ENCODE measurements at places on chromosomes 16 and 17.

GRCh38 chr16:12203780-12204351 lies 227.3 kb downstream of the SNX29 start:
- DNase-seq: no peak

DNA sequence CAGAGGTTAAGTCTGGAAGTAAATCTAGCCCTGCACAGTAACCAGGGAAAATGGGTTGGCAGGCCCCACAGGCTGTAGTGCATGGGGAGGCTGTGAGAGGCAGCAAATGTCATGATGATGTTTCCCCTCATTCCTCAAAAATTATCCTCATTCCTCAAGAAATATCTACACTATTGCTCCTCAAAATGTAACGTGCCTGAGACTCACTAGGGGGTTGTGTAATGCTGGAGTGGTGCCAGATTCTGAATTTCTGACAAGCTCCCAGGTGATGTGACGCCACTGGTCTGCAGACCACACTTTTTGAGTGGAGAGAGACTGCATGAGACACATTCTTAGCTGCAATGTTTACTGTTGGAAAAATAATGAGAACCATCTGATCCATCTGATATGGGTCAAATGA lies 1.2 kb upstream of the MPP3 start:
- DNase-seq: peak; percentile 95

- DNase-seq: no peak
Measured at GRCh38 chr16:66801320-66802105, at the start of gene TERB1. Gene TERB1, minus strand, starts transcription at chr16:66801584. Its CDS starts 4,786 bp downstream, at chr16:66796798.

DNA sequence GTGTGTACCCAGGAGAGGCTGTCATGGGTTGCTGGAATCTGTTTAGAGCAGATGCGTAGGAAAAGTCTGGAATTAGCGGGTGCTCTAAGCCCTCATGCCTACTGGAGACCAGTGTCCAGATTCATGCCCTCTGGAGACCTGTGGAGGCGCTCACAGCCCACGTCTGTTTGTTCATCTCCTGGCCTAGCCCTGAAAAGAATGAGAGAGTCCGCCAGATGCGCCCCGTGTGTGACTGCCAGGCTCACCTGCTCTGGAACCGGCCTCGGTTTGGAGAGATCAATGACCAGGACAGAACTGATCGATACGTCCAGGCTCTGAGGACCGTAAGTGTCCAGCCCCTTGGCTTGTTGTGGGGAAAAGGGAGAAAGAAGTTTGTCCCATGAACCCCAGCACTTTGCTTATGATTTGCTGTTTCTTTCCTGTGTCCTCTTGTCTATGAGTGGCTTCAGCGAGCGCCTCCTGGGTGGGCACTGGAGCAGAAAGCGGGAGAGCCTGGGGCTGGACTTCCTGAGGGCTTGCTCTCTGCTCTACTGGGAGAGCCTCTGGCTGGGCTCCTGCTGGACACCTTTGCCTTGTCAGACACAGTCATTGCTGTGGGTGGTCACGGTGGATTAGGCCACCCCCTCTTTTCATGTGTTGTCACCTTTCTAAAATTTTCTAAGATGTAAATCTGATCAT lies 35.3 kb downstream of the PRMT7 start:
- DNase-seq: no peak

GRCh38 chr16:52191531-52192134 lies 355.3 kb downstream of the TOX3 start:
- peak; percentile 64 for DNase-seq

DNA sequence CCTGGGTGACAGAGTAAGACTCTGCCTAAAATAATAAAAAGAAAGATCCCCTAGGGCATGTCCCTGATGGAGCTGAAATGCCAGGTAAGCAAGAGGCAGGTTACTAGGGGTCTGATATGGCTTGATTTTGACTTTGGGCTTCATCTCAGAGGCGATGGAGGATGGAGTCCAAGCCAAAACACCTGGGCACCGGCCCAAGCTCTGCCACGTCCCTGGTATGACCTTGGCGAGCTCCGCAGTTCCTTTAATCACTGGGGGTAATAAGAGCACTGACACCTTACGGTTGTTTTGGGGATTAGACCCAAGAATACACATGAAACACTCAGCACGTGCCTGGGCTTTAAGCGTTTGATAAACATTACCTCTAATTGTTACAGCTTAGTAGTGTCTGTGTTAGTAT lies 350.8 kb upstream of the HSBP1 start:
- DNase-seq: no peak

DNA sequence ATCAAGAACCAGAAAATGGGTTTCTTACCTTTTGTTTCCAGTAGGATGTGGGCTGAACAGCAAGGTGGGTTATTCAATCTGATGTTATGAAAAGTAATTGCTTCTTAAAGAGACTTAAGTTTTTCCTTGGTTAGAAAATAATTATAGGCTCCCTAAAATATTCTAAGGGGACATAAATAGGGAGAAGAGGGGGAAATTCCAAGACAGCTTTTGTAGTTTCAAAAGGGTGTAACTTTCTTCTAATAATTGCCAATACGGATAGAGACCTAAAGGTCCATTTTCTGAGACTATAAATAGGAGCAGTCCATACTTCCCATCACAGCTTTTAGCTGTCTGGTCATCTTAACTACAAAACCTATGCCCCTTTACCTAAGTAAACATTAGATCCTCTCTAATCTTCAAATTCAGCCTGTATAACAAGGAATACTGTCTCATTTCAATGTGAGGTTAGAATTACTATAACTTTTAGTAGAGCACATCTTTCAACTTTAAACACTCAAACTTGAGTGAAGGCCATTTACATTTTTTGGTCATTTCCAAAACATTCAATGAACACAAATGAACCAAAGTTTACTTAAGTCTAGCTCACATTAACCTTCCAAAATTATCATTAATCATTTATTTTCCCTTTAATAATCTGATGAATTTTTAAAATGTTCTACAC lies 5.5 kb downstream of the SRSF1 start:
- no peak for DNase-seq

GRCh38 chr17:8060274-8060673 lies 21.4 kb downstream of the ALOX15B start:
- DNase-seq: peak; percentile 63

DNA sequence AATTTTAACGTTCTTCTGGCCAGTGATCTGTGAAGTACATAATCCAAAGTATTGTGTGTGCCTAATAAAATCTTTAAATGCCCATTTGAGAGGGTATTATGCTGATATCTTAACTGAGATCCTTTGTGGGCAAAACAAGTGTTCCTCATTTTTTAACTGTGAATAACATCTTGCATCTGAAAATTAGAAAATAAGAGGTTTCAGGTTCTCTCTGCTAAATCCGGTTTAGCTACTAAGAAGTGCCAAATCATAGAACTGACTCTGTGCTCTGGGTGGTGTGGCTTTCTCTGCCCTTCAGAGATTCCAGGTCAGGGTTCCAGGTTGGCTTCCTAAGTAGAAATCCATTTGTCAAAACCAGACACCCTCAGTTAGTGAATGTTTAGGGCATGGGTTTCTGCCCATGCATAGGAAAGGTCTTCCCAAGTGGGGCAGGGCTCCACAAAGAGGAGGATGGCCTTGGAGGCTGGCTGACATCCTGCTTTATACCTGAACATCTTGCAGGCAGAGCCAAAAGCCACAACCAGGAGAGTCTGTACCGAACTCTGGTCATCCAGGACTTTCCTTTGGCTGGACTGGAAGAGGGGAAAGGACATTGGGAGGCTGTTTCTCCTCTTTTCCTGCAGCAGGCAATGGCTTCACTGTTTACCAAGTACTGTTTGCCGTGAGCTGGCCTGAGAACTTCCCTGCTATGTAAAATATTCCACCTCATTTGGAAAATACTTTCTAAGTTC lies 8.5 kb downstream of the ALDH3A2 start:
- no peak for DNase-seq

DNA sequence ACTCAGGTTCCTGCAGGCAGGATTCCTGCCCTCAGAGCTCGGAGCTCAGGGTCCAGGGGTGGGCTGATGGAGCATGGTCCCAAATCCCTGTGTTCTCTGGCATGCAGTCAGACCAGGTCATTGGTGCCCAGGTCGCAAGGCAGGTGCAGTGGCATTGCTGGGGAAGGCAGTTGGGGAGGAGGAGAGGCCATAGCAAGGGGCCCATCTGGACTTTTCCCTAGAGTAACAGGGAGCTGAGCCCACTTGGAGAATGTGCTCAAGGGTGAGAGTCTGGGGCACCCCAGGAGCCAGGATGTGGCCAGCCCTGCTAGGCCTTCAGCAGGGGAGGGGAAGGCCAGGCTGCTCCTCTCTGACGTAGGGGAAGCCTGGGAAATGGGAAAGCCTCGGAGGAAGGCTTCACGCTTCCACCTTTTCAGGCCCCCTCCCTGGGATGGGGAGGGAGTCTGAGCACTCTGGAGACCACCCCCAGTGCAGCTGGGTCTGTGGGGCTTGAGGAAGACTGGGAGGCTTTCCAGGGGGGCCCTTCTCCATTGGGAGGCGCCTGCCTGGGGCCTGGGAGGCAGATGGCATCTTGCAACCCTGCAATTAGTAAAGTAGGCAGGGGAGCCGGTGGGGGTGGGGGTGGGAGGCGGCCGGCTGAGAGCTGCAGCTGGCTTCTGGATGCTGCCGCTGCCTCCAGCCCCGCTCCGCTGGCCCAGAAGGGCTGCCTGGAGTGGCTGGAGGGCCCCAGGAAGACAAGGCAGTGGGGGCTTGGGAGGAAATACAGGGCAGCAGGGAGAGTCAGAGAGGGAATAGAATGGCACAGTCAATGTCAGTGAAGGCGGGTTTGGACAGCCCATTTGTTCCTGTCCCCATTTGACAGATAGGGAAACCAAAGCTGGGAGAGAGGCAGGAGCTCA lies 21.1 kb upstream of the DOK4 start:
- DNase-seq: no peak

DNA sequence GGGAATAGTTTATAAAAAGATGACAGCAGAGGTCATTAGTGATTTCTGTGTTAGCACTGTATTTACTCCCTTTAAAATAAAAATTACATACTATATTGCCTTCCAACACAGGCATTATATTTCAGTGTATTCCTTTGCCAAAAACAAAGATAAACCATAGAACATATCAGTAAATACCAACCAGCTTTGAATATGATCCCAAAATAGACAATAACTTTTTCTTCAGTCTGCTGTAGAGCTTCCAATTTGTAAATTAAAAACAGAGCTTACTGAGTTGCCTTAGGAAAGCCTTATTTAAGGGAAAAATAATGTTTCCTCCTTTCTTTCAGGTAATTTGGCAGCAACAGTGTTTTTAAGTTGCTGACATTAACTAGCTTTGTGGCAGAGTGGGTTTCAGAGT lies 352.1 kb upstream of the TBX2 start:
- no peak for DNase-seq

DNA sequence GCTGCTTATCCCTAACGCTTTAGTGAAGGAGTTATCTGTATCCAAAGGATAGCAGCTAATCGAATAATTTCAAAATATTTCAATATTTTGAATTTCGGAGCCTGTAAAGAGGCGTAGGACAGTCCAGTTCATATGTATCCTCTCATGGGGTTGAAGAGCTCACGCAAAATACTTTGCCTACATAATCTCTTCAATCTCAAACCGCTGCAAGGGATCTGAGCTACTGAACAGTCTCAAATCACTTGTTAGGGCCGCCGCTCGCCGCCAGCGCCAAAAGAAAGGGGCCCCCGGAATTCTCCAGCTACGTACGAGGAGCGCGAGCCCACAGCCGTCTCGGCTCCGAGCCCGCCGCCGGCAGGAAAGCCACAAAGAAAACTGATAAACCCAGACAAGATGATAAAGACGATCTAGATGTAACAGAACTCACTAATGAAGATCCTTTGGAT lies 601 bp upstream of the RFWD3 start:
- DNase-seq: peak; percentile 13

DNA sequence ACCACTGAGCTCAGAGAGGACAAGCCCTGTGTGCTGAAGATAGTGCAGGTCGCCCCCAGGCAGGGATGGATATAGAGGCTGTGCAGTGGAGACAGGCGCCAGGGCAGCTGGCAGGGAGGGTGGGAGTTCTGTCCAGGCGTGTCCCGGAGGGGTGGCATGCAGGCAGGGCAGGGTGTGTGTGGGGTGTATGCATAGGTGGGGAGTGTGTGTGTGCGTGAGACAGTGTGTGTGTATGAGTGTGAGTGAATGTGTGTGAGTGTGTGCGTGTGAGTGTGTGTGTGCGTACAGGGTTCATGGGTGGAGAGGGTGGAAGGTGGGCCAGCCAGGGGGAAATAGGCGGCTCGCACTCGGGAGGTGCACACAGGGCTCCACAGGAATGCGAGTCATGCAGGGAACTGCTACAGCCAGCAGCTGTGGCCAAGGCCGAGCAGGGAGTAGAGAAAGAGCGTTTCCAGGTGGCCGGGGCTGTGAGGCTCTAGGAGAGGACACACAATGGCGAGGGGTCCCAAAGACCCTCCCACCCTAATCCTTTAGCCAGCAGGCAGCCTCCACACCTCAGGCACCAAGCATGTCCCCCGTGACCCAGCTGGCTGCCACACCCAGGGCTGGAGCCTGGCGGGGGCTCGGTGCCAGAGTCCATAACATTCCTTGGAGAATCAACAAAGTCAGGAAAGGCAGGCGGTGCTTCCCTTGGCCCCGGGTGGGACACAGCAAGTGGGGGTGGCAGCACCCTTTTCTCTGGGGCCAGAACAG lies 4.6 kb downstream of the PLCD3 start:
- peak; percentile 60 for DNase-seq

DNA sequence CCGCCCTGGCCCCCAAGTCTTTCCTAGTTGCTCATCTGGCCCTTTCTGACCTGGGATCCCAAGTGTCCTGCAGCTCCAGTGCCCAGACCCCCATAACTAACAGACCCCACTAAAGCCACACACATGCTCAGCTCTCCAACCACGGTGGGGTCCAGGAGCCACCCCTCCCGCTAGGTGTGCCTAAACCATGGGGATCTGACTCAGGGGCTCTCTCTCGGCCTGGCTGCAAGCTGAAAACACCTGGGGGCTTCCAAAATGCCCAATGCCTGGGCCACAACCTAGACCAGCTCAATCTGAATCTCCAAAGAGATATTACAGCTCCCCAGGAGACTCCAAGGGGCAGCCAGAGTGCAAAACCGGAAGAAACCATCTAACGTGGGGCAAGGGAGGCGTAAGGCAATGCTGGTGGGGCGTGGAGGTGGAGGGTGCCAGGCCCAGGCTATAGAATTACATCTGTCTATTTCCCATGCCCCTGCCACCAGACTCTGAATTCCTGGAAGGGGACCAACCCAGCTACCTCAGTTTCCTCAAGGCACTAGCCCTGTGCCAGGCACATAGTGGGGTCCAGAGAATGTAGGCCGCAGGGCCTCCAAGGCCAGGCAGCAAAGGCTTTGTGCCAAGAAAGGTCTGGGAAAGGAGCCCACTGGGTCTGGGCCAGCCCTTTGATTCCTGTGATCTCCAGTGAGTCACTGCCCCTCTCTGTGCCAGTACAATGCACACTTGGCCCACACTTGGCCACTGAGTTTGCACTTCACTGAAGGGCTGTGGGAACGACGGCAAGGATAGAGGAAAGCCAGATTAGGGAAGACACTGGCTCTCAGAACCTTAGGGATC lies 3.3 kb downstream of the CD2BP2 start:
- peak; percentile 93 for DNase-seq

DNA sequence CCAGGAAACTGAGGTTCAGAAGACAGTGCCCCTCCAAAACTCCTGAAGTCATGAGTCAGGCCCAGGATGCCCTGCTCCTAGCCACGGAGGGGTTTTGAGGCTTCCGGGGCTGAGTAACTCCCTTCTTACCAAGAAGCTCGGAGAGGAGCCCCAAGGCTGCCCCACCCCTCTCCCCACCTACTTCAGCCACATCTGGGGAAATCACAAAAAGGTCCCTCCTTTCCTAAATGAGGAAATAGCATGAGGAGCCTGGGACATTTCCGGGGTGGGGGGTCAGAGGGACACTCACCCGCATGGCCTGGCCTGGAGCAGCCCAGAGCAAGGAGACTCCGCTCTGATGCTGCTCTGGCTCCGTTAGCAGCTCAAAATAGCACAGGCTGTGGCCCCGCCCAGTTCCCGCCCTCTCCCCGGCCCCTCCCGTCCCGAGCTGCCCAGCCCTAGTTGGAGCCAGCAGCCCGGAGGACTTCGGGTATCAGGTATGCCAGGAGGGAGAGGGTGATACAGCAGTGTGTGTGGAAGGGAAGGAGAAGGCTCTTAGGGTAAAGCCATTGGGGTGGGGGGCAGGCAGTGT lies 40.1 kb downstream of the MYO18A start:
- DNase-seq: peak; percentile 63
